Glutamatergic neuron (in vitro differentiated cells): ENCODE measurements at places on chromosomes 1 and 21. TPM values are rescaled to one million over a fixed set of nuclear protein-coding genes. Genes with fewer than 3 reads are reported as not detected.

- no peak for DNase-seq
Observed at GRCh38 chr1:17856496-17857108, 101.5 kb downstream of the ACTL8 start.

DNA sequence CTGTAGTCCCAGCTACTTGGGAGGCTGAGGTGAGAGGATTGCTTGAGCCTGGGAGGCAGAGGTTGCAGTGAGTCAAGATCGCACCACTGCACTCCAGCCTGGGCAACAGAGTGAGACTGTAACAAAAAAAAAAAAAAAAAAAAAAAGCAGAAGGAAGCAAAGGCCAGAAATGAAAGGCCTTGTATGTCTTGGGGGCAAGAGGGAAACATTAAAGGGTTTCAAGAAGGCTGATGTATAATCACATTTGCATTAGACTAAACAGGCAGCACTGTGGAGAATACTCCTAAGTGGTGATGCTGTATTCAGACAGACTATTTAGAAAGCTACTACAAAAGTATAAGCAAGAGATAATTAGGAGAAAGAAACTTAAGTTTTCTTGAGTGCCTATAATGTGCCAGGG lies 10.4 kb downstream of the ANP32E start:
- no peak for DNase-seq

GRCh38 chr1:22607154-22607553 lies 29.3 kb upstream of the C1QA start:
- DNase-seq: no peak

DNA sequence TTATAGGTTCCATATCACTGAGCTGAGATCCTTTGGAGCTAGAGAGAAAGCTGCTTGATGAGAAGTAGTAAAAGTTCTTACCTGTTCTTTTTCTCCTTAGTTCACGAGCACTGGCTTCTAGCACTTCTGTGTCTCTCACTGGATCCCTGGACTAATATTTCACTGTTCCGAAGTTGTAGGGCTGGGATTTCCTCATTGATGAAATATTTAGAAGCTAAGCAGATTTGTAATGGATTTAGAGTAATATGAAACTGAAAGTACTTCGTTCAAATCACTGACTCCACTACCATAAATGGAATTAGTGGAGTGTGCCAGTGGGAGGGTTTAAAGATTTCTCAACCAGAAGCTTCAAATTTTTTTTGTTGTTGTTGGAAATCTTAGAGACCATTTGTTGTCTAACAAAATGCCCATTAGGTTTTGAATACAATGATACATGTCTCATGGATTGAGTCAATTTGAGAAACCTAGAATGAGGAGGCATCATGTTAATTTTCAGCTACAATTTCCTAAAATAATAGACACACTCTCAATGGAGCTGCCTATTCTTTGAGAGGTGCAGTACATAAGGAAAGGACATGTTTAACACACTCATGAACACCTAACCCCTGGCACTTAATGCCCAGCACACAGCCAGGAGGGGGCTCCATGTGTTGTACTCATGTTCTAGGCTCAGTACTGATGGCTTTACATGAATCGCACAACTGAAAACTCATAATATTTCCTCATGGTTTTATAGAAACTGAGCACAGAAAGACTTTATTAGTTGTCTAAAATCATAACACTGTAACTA lies at the start of gene GBP1:
GBP1 (minus strand) TSS at position 130 of the 790 bp plus-strand sequence. CDS start 1,974 bp downstream, outside the sequence.
- no peak for DNase-seq

TFF2 gene
- not detected for total RNA-seq
